Left ventricle myocardium superior (tissue), 1 donor: ENCODE measurements at places on chromosomes 16 and 17. TPM values are rescaled to one million over a fixed set of nuclear protein-coding genes. Genes with fewer than 3 reads are reported as not detected.

DNA sequence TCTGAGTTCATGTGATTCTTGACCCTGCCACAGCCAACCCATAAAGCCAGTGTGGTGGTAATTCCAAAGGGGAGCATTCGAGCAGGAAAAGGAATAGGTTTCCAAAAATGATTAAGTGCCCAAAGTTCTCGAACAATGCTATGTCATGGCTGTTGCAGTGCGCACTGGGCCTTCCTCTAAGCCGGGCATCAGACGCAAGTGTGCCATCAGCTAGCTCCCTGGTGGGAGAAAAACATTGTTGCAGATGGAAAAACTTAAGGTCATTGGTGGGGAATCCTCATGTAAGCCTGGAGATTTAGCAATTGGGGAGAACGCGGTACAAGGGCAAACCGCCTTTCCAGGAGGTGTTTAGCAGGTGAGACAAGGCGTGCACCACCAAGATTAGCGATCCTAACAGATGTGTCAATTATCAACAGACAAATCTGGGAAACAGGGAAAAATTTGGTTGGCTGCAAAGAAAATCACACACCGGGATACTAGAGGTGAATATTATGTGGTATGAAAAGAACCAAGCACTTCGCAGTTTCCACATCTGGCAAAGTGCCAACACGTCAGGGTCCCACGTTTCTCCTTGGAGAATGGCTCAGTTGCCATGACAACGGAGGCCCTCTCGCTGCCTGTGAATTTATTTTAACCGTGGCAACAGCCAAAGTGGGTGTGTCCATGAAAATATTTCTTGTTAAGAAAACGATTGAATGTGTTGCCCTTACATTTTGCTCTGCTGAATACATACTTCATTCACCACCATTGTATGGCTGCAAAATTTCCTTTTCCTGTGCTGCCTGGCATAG lies 118.5 kb upstream of the CACNG5 start:
- no peak for DNase-seq

- peak; percentile 75 for DNase-seq
Observed at GRCh38 chr16:30113031-30113710, at the start of gene GDPD3. Gene GDPD3 (minus strand): TSS chr16:30113537. CDS start chr16:30113478, 59 bp downstream.

GRCh38 chr16:89123831-89124100 lies 30.1 kb downstream of the ACSF3 start:
- DNase-seq, result peak; percentile 16

- peak; percentile 73 for DNase-seq
Observed at GRCh38 chr17:40319651-40320540, 10.9 kb downstream of the RARA start.

- no peak for DNase-seq
Observed at GRCh38 chr17:78771758-78772382, 10.2 kb downstream of the CYTH1 start.

The TBC1D3C gene
- not detected for total RNA-seq

- no peak for DNase-seq
Observed at GRCh38 chr17:28443901-28444638, 29.4 kb upstream of the SLC13A2 start.
